ENCODE measurements at places on chromosomes 11 and 22.

DNA sequence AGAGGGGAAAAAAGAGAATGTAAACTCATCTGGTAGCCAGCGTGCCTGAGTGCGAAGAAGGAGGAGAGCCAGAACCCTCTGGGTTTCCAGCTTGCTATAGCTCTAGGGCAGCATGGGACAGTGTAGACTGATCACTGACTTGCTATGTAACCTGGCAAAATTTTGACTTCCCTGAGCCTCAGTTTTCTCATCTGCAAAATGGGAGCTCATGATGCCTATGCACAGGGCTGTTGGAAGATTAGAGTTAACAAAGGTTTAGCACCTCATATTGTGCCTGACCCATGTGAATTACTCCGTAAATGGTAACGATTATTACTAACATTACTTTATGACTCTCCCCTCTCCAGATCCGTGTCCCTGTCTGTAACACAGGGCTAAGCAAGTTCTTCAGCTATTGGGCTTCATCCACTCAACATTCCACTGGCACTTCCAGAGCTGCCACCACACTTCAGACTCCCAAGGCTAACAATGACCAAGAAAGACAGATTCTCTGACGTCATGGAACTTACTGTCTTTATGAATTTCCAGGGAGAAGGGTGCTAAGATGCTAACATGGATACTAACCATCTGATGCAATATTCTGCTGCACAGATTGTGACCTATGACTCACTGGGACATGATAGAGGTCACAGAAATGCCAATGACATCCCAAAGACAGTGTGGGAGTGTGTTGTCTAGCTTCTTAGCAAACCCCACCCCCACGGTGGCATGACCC is 195.2 kb downstream of the TRIM29 start:
- no peak for DNase-seq

- DNase-seq = no peak
Measured at GRCh38 chr11:73397468-73398131, 21.4 kb downstream of the RELT start.

DNA sequence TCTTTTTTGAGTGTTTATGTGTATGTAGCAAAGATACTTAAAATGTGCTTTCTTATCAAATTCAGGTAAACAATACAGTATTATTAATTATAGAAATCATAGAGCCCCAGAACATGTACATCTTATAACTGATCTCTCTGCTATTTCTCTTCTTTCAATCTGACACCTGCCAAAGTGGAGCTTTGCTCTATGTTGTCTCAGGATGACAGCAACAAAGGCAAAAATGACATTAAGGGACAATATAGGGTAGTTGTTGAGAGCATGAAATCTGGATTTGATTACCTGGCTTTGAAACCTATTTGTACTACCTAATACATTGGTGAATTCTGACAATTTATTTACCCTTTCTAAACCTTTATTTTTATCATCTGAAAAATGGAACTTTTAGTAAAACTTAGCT is 7.0 kb downstream of the OR5J2 start:
- no peak for DNase-seq

GRCh38 chr11:9076661-9077060 is 14.7 kb downstream of the SCUBE2 start:
- no peak for DNase-seq

DNA sequence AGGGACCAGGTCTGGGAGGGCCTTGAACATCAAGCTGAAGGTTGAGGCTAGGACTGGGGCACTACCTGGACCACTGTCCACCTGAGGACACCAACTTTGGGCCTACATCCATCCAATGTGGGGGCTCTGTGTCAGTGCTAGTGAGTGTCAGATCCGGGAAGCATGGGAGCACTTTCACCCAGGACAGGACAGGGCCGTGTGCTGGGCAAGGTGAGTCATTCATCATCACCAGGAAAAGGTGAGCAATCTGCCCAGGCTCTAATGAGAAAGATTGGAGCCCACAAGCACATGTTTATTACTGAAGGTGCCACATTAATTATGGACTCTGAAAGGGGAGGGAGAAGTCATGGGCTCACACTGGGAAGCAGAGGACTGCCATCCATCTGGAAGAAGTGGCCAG is 39.7 kb upstream of the DRD2 start:
- no peak for DNase-seq

- no peak for DNase-seq
Measured at GRCh38 chr22:23181721-23182308, 1.5 kb downstream of the BCR start.

DNA sequence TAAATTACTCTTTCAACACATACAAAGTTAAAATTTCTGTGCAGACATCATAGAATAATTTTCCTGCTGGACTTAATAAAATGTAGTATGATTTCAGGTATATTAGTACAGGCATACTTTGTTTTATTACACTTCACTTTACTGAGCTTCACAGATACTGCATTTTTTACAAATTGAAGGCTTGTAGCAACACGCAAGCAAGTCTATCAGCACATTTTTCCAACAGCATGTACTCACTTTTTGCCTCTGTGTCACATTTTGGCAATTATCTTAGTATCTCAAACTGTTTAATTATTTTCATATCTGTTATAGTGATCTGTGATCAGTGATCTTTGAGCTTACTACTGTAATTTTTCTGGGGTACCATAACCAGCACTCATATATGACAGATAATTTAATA is 44.5 kb downstream of the BBOX1 start:
- no peak for DNase-seq

GRCh38 chr22:46971099-46971763 is 208.8 kb downstream of the TBC1D22A start:
- no peak for DNase-seq

GRCh38 chr11:71311928-71312510 is 59.6 kb upstream of the SHANK2 start:
- DNase-seq = no peak

DNA sequence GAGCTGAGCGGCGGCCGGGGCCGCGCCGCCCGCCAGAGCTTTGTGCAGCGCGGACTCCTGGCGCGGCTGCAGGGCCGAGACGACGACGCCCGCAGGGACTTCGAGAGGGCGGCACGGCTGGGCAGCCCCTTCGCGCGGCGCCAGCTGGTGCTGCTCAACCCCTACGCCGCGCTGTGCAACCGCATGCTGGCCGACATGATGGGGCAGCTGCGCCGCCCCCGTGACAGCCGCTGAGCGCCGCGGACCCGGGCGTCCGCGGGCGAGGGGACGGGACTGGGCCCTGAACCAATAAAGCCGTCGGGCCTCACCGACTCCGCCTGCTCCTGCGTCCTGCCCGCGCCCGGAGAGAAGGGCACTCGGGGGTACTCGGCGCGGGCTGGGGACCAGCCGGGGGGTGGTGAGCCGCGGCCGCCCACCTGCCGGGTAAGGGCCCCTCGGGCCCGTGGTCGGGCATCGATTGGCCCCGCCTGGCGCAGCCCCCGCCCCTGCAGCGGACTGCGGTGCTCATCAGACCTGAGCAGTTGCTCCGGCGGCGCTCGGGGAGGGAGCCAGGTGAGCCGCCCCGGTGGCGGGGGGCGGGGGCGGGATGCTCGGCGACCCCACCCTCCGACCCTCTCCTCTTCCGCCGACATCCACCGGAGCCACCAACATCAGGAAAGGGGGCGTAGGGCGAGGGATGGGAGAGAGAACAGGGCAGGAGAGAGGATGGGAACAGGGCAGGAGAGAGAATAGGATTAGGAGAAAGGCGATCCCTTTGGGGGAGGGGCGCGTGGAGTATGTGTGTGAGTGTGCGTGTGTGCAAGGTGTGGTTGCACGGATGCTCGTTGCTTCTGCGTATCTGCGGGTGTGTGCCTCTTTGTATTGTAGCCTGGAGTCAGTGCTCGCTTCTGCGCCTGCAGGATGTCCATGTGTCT is at the start of gene TMEM25:
Gene TMEM25 (plus strand): TSS at position 510 of the 914 bp plus-strand sequence. CDS start 610 bp downstream, outside the sequence.
- DNase-seq = peak; percentile 59

- DNase-seq = no peak
Measured at GRCh38 chr11:72807792-72808191, 6.4 kb upstream of the ATG16L2 start.

DNA sequence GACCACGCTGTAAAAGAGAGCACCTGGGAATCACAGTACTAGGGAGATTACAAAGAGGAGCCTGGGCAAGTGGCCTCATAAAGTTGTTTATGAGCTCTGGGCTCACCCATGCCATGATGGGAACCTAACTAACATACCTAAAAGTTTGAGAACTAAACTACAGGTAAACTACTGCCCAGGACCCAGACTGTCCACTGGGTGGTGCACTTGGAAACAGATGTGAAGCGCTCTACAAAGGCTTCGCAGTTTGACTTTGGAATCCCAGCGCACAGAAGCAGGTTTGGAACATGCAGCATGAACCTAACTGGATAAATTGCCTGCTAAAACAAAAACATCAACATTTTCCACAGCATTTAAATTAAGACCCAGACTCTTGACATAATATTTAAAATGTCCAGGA is 418.6 kb downstream of the FAM181B start:
- no peak for DNase-seq

DNA sequence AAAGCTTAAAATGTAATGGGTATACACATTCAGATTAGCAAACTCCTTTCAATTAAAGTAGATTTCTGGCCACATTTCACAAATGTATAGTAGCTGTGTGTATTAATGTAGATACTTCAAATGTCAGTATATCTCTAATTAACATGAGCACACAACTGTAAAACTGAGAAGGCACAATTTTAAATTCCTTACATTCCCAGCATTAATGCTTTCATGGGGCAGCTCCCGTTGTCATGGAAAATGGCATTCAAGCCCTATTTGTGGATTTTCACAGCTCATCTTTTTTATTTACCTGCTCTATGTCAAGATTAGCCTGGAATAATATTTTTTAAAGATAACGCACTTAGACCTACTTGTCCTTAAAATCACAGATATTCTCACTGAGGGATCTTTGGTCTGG is 113.6 kb upstream of the SOX6 start:
- DNase-seq = no peak

DNA sequence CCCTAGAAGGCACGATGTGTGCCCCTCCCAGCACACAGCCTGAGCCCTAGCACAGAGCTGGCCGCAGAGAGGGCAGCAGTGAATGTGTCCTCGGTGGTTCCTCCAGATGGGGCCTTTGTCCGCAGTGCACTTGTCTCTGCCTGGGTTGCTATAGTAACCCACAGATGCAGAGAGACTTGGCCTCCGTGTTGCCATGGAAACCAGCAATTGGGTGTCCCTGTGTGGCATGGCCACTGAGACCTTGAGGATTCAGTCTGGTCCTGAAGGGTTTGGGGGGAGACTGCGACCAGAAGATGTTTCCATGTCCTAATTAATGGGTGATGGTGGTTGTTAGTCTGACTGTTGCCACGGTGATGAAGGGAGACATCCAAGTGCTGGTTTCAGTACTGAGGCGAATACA is 42.6 kb upstream of the TUB start:
- no peak for DNase-seq

DNA sequence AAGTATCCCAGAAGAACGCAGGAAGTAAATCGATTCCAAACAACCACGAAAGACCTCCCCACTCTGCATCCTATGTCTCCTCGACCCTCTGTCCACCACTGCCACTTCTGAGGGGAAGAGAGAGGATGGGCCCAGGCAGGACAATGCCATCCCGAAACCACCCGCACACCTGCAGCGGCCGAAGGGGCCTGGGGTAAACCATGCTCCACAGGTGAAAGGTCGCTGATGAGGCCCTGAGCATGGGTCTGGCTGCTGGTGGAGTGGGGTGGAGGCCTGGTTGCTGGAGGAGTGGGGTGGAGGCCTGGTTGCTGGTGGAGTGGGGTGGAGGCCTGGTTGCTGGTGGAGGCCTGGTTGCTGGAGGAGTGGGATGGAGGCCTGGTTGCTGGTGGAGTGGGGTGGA is 13.1 kb downstream of the TOLLIP start:
- no peak for DNase-seq

DNA sequence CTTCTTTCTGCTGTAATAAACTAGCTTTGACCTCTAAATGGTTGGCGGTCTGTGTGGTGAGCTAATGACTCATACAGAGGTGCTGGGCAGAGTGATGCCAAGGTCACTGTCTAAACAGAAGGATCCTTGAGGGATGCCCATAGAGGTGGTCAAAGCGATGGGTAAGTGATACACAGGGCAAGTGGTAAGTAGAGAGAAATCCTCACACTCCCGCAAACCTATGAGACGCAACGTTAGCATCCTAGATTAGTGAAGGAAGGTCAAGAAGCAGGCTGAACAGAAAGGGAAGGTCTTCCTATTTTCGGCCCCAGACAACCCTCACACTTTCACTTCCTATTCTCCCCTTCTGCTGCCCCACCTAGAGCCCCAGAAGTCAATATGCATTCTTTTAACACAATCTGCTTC is 65.6 kb upstream of the SESN3 start:
- no peak for DNase-seq

DNA sequence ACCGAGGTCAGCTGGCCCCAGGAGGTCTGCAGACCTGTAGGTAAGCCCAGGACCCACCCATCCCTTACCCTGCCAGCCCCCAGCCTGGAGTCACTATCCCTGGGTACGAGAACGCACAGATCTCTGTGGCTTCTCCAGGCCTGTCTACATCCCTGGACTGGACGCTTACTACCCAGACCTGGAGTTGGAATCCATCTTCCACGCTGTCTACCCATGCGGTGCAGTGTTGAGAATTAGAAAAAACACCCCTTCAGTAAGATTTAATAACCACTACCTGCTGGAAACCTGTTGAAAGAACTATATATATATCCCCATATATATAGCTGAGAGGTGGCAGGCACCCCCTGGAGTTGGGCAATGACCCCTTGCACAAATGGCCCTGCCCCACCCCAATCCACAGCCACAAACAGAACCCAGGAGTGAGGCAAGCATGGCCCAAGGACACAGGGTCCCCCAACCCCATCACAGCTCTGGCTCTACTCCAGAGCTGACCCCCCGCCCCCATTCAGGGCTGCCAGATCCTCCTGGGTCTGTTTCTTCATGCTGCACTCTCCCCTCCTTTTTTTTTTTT is 17.7 kb upstream of the RGL4 start:
- DNase-seq = no peak

- no peak for DNase-seq
Measured at GRCh38 chr22:22201185-22201929, 43.2 kb upstream of the VPREB1 start.

DNA sequence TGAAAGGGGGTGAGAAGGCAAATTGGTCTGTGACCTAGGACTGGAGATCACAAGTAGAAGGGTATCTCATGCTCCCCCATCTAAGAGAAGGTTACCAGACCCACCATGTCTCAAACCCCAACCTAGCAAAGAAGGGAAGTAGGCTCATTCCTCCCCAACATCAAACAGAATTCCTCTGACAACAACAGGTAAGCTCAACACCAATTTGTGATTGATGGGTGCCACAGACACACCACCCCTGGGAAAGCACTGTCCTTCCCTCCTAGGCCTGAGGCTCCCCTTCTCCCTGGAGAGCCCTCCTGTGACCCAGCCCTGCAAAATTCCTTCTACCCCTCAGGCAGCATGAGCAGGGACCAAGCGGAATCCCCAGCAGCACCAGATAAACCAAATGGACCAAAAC is 154.3 kb downstream of the BUD13 start:
- DNase-seq = no peak

- no peak for DNase-seq
Measured at GRCh38 chr22:49344656-49345055, 483.0 kb downstream of the BRD1 start.

GRCh38 chr22:26887916-26888315 is 230.5 kb downstream of the MIAT start:
- no peak for DNase-seq

- DNase-seq = no peak
Measured at GRCh38 chr11:126776119-126776518, 224.5 kb downstream of the KIRREL3 start.

GRCh38 chr11:31690516-31690915 is 120.6 kb downstream of the PAX6 start:
- no peak for DNase-seq

GRCh38 chr11:117220568-117220967 is 11.3 kb downstream of the PCSK7 start:
- DNase-seq = no peak

GRCh38 chr11:81602508-81602907 is 1131.2 kb downstream of the FAM181B start:
- DNase-seq = no peak

GRCh38 chr11:65496304-65497140 is 2.3 kb upstream of the MALAT1 start:
- no peak for DNase-seq

Data from activated T-helper 1 cell treated with anti-CD3 and anti-CD28 coated beads, Interleukin-2, amount 50 U/mL, for 16 hours (primary cell).